NCI-H524 (cell line): ENCODE measurements at places on chromosomes 2 and 18.

DNA sequence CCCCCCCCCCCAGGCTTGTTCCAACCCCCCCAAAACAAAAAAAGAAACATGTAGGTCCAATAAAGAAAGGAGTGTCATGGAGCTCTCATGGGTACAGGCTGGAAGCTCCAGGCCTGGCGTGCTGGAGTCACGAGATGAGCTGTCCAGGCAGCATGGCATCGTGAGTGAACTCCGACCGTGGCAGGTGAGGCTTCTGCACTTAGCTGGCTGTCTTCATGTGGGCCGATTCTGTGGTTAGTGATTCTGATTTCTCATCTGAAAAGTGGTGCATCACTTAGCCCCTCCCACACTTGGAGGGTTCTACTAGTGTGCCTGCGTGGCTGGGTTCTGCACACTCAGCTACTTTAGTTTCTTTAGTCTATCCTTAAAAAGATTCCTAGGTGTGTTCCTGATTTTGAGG is 126.4 kb upstream of the MGAT5 start:
- no peak for DNase-seq

DNA sequence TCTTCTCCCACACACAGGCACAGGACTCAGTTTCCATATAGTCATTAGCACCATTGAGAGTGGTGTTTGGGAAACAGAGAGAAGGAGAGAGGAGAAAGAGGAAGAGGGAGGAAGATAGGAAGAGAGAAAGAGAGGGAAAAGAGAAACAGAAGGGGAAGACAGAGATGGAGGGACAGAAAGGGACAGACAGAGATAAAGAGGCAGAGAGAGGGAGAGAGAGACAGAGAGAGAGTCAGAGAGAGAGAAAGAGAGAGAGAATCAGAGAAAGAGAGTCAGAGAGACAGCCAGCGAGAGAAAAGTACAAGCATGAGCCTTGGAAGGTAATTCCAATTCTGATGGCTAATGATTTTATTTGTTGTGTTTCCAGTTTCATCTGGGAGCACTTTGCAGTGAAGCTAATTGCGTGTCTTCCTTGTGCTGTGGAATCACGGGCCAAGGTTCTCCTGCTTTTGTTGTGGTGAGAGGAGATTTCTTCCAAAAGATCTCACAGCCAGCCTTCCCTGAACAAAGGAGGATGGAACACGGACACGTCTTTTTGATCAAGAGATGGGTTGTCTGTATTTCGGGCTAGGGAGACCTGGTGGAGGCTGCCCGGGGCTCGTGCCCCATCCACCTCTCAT is 153.6 kb upstream of the TWIST2 start:
- DNase-seq = no peak

- DNase-seq = no peak
These were observed 234.2 kb upstream of the NETO1 start for GRCh38 chr18:73101977-73102376.

DNA sequence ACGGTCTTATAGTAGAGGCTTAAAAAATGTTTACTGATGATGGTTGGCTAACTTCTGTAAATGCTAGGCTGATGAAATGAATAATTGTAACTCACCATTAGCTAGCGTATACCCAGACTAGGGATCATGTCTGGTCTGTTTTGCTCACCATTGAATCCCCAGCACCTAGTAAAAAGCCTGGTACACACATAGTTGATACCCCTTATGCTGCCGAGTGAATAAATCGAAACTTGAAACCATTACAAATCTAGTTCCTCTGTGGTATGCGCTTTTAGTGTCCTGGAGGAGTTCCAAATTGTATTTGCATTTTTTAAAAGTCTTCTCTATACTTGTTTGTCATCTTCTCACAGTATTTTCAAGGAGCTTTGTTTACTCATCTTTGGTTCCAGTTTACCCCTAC is 1.3 kb downstream of the TAF1B start:
- no peak for DNase-seq
